HTR-8/SVneo (cell line): ENCODE measurements at places on chromosomes 7 and 10.

GRCh38 chr10:114990991-114991390, 53.0 kb downstream of the TRUB1 start:
- no peak for DNase-seq

DNA sequence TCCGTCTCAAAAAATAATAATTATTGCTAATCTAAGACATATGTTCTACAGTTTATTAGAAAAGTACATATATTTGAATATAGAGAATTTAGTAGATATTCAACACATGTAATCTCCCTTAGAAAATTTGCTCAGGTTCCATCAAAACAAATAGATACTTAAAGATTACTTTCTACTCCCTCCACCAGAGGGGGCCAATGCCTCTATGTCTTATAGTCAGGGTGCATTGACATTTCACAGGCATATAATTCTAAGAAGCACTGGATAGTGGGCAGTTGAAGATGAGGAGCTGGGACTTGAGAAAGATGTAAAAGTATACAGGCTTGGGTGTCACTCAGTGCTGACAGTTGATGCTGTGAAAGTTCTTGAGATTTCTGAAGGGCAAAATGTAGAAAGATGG, 301.6 kb upstream of the HPS1 start:
- peak; percentile 1 for DNase-seq

DNA sequence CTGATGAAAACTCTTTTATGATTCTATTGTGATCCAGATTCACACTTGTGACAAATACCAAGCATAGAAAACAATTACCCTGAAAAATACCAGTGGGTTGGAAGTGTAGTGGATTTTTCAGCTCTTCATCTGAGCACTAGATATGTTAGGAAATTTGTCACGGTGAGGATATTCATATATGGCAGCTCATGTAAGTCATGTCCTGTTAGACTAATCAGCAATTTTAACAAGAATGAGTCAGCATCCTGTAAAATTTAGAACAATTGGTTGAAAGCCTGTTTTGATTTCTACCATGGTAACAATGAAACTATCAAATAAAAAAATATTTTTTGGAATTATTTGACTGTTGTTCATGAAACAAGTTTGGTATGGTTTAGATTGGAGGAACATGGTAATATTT, 334.3 kb downstream of the CACNA2D1 start:
- peak; percentile 1 for DNase-seq

GRCh38 chr7:140478246-140479061, 851 bp downstream of the MKRN1 start:
- peak; percentile 13 for DNase-seq

GRCh38 chr7:82685214-82685613, 241.6 kb upstream of the CACNA2D1 start:
- DNase-seq: no peak
